Fibroblast of mammary gland (primary cell): ENCODE measurements at places on chromosomes 3 and 15.
A peak's percentile ranks its signal among the peaks of the same experiment; 100 is the strongest.

DNA sequence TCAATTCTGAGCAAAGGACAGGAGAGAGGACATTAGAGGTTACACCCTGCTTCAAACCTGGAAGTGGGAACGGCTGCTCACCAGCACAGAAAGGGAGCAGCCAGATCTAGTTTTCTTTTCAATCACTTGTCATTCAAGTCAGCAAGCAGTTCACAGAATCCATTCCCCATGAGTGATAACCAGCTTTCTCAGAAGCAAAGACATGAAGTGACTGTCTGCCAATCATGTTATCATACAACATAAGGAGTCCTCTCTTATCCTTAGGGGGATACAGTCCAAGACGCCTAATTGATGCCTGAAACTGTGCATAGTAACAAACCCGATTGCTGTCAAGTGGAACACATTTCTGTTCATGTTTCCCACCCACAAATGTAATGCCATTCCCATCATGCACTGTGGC lies 54.7 kb downstream of the FAM98B start:
- no peak for DNase-seq

GRCh38 chr3:59873576-59874230 lies 823.9 kb upstream of the CFAP20DC start:
- DNase-seq: no peak

- peak; percentile 28 for DNase-seq
Measured at GRCh38 chr15:87348746-87349145, 907.8 kb downstream of the NTRK3 start.

- DNase-seq: no peak
Measured at GRCh38 chr3:151726016-151726415, 7.7 kb upstream of the AADACL2 start.

DNA sequence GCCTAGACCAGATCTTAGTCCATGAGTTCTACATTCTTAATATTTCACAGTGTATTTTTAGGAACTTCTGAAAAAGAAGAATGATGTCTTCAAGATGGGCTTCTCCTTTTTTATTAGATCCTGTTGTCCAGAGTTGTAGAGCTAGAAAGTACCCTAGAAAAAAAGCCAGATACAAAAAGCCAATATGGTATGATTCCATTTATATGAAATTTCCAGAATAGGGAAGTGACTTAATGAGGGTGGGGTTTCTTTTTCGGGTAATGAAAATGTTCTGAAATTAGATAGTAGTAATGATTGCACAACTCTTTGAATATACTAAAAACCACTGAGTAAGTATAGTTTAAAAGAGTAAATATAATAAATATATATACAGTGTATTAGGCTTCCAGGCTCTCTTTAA lies 116.9 kb downstream of the NFKBIZ start:
- peak; percentile 17 for DNase-seq

DNA sequence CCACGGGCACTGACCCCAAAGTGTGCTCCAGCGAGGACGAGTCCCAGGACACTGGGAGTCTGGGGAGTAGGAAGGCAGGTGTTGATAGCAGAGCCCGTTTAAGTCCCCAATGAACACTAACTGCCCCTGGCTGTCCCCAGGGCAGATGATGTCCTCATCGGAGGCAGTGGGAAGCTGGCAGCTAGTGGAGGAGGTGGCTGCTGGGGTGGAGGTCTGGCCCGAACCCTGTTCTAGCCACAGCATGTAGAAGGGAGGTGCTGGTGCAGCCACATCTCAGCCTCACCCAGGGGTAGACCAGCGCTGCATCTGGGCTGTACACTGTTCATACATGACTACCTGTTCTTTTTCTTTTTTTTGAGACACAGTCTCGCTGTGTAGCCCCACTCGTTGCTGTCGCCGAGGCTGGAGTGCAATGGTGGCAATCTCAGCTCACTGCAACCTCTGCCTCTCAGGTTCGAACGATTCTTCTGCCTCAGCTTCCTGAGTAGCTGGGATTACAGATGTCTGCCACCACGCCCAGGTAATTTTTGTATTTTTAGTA lies 51.8 kb downstream of the KLF13 start:
- DNase-seq: no peak

DNA sequence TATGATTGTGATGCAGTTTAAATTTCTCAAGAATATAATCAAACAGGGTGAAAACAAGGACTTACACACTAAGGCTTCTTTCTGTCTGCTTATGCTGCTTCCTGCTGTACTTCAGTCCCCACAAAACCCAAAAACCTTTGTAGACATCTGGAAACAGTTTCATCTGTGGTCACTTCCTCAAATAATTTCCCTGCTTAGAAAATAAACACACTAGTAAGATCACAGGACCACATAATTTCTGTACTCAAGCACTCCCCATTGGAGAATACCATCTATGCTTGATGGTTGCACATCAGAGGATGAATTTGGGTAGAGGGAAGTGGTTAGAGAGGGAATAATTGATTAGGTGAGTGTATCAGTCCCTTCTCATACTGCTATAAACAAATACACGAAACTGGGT lies 266.2 kb downstream of the LSAMP start:
- peak; percentile 74 for DNase-seq
